ENCODE measurements at places on chromosomes 7 and 10. TPM values are rescaled to one million over a fixed set of nuclear protein-coding genes. Genes with fewer than 3 reads are reported as not detected.

- DNase-seq, result no peak
These were observed 357.0 kb downstream of the FRMD4A start for GRCh38 chr10:13973742-13974141.

DNA sequence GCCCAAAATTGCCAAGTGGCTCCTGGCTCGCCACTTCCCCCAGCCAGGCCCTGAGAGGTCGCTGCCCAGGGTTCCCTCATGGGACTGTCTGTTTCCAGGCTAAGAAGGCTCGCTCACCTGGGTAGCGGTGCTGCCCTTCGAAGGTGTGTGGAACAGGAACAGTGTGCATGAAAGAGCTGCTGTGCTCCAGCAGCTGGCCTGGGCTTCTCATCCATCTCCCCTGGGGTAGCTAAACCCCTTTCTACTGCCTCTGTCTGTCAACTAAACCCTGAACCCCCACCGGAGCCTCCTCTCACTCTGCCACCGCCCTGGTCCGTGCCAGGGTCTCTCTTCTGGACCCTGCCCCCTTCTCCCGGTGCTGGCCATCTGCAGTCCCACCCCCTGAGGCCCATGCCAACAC lies 152.9 kb downstream of the EBF3 start:
- DNase-seq, result no peak

GRCh38 chr7:16630654-16631053 lies 14.9 kb downstream of the ANKMY2 start:
- no peak for DNase-seq

- DNase-seq, result no peak
These were observed 190.0 kb downstream of the FAM107B start for GRCh38 chr10:14584661-14585060.

GRCh38 chr7:134905375-134905774 lies 80.9 kb upstream of the AGBL3 start:
- peak; percentile 98 for DNase-seq

GRCh38 chr10:3844491-3845025 lies 59.5 kb upstream of the KLF6 start:
- no peak for DNase-seq

MYL7 gene
- not detected for total RNA-seq

IFIT1B gene
- total RNA-seq, result not detected
